Amygdala (tissue), 56 donors: ENCODE measurements at places on chromosomes 5 and 9.

DNA sequence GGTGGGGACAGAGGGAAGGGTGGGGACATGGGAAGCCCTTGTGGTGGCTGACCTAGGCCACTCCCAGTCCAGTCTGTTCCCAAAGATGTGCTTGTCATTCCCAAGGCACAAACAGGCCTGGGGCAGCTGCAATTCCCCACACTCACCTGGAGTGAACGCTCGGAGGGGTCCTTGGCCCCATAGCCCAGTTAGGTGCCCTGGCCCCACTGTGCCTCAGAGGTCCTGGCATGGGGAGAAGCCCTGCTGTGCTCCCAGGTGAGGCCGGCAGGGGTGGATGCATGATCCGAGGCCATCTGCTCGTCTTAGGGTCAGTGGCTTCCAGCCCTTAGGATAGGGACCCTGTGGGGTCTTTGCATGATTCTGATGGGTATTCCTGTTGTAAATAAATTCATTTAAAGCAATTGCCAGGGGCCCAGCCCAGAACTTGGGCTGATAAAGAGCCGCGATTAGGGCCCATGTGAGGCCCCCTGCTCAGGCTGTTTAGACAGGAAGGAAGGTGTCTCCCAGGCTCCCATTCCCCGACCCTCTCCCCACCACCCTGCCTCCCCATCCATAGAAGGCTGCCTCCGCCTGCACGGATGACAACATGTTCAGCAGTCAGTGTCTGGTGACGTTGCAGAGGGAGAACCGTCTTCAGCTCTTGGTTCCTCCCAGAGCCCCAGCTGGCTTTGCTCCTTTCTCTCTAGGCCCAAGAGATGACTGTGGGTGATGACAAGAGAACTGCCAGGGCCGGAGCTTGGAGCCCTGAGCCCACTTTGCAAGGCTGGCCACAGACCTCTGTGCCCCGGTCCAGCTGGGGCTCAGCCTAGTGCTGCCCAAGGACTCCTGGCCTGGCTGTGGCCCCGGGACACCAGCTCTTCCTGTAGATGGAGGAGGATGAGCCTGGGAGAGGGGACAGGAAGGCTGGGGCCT lies 28.4 kb upstream of the IRX4 start:
- no peak for DNase-seq

DNA sequence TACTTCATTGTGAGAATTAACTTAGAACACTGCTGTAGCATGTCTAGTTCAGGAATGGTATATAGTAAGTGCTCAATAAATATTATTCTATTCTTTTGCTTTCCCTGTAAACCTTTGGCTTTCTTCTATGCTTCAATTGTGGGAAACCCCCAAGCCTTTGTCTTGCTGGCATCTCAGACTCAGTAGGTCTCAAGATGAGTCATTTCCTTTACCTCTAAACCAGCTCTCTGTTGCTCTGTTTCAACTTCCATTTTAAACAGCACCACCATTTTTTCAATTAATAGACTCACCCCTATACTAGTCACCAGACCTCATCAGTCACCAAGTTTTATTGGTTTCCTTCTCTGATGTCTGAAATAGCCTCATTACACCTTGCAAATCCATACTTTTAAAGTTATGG lies 43.5 kb downstream of the DMAC1 start:
- no peak for DNase-seq

- no peak for DNase-seq
Observed at GRCh38 chr5:29263915-29264351, 1929.6 kb upstream of the CDH6 start.

DNA sequence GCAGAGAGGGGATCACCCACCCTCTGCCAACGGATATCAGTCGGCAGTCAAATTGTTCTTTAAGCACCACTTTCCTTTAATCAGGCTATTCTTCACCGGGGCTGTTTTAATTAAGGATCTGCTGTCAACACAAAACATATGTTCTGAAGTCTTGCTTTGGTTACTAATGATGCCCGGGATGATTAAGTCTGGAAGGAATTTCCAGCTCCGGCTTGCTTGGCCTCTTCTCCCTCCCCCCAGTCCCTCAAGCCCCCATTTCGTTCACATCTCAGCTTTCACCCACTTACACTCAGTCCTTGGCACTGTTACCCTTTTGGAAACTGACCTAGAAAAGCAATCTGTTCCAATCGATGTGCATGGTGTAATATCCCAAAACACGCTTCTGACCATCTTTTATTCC lies 74.7 kb downstream of the MSX2 start:
- DNase-seq, result no peak

DNA sequence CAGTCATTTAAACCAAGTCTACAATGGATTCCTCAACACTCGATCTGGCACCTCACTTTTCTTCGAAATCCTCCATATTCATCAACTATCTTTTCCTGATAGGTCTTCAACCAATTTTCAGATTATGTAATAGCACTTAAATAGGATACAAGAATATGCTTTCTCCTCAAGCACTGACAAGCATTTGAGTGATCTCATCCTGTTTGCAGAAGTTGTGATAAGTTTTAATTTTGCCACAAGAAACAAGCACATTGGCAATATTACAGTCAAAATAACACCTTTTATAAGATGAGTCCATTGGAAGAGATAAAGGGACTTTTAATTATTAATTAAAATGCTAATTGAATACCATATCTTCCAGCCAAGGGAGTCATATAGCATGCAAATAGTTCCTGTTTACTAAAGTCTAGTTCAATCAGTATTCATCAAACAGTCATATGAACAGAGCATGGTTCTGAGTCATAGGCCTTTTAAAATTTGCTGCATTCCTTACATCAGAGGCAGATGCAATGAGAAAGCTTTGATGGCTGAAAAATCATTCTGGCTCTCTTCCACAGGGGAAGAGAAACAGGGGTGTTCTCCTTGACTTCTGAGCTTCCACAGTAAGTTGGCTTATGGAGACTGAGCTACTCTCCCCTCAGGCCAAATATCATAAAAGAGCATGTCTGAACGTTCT lies 32.7 kb upstream of the ZCCHC9 start:
- DNase-seq, result no peak

GRCh38 chr5:132530946-132531345 lies 12.4 kb downstream of the IL5 start:
- DNase-seq, result no peak

DNA sequence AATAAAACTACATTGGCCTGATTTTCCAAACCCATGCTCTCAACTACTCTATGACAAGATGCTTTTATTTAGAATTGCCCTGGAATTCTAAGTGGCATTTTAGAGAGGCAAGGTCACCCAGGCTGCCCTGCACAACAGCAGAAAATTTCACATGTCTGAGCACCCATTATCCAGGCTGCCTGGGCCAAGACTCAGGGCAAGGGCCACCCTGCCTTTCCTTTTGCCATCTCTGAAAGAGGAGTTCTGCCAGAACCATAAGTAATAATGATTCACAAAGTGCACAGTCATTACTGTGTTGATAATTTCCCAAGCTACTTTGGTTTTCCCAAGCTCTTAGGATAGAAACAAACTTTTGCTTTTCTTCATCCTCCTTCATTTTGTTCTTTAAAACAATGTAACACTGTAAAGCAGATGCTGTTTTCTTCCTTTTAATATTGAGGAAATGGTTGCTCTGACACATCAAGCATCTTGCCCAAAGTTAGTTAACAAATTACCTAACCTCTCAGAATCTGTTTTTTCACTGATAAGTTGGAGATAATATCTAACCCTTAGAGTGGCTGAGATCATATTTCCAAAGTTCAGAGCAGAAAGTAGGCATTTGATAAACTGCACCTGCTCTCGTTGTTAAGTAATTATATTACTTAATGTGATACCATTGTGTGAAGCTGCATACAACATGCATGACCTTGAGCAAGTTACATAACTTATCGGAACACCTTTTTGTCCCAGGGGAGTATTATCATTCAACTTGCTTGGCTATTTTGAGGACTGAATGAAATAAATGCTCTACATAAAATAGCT lies 325.6 kb downstream of the PRELID2 start:
- no peak for DNase-seq

GRCh38 chr5:74179701-74180100 lies 460.8 kb downstream of the ENC1 start:
- no peak for DNase-seq

DNA sequence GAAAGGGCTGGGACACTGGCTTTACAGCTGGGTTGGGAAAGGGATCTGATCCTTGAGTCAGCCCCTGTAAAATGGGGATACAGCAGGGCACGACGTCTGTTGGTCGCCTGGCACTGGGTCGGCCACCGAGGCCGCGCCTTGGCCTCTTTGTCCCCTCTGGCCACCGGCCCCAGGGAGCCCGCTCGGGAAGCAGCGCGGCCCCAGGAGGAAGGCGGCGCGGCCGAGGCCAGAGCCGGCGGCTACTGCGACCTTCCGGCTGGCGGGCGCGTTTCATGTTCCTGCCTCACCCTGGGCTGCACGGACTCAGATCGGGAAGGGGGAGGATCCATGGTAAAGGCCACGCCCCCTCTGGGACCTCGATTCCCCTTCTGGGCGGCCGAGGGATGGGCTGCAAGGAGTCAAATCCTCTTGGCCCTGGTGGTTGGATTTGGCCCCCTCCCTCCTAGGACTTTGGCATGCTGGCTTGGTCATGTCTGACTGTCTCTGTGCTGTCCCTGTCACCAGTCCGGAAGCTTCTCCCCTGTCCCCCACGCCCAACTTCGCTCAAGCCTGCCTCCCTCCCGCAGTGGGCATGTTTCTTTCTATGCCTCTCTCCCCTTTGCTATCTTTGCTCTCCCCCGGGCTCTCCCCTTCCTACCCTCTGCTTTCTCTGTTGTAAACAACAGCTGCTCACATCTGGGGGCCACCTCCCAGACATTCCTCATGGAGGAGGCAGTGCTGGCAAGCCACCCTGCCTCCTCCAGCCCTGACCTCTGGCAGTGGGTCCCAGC lies 25.8 kb downstream of the FPGS start:
- no peak for DNase-seq

GRCh38 chr5:72234265-72234700 lies 85.8 kb downstream of the MRPS27 start:
- DNase-seq, result no peak

DNA sequence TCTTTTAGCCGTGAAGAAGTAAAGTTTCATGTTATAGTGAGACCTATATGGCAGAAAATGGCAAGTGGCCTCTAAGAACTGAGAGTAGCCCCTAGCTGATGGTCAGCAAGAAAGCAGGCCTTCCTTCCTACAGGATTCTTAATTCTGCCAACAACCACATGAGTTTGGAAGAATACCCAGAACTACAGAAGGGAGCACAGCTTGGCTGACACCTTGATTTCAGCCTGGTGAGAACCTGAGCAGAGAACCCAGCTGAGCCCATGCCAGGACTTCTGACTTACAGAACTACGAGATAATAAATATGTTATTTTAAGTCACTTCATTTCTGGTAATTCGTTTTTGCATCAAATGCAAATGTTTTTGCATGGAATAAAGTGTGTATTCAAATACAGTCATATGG lies 5.9 kb upstream of the FBXL17 start:
- DNase-seq, result no peak

DNA sequence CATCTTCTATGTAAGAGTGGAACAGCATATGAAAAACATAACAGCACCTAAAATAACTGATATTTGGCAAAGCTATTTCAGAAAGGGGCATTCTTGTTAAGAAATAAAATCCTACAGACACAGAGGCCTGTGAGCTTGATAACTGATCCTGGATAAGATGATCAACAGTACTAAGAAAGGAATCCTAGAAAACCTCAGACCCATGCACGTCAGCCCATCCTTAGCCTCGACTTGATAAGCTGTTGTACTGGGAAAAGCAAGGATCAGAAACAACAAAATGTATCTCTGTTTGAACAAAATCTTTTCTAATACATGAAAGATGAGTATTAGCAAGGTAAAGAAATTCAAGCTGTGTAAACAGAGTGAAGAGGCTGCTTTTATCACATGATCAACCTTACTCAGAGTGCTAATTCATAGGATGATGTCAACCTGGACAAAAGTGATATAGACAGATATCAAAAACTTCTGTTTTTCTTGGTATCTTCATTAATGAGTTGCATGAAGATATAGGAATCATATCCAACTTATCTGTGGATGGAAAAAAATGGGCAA lies 15.2 kb downstream of the LIFR start:
- no peak for DNase-seq

GRCh38 chr5:98765815-98766214 lies 7.6 kb upstream of the RGMB start:
- DNase-seq, result no peak

DNA sequence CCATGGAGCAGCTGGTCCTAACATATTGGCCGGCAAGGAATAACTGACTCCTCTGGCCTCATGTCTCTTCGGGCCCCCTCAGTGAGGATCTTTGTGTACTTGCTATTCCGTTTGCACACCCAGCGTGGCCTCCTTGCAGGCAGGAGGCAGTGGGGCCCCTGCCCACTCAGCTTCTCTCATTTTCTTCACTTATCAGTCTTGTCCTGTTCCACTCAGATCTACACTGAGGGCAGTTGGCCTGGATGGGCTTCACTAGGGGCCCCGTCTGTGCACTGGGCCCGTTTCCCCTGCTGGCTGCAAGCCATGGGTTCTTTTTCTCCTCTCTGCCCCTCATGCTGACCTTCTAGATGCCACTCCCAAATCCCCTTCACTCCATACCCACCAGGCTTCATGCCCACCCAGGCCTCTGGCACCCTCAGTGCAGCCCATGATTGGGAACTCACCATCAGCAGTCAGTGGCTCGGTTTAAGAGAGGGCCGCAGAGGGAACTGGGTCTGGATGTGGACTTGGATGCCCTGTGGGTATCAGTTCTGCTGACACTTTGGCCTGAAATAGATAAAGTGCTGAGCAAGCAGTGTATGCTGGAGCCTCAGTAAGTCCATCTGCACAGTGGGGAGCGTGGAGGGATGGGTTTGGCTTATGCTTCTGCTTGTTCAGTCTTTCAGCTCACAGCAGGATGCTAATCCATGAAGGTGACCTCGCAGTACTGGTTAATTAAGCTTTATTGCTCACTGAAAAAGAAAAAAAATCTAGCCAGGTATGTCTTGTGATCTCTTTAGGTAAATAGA lies 57.9 kb downstream of the ERBIN start:
- DNase-seq, result no peak

GRCh38 chr5:21895766-21896350 lies 957.3 kb downstream of the CDH12 start:
- no peak for DNase-seq

DNA sequence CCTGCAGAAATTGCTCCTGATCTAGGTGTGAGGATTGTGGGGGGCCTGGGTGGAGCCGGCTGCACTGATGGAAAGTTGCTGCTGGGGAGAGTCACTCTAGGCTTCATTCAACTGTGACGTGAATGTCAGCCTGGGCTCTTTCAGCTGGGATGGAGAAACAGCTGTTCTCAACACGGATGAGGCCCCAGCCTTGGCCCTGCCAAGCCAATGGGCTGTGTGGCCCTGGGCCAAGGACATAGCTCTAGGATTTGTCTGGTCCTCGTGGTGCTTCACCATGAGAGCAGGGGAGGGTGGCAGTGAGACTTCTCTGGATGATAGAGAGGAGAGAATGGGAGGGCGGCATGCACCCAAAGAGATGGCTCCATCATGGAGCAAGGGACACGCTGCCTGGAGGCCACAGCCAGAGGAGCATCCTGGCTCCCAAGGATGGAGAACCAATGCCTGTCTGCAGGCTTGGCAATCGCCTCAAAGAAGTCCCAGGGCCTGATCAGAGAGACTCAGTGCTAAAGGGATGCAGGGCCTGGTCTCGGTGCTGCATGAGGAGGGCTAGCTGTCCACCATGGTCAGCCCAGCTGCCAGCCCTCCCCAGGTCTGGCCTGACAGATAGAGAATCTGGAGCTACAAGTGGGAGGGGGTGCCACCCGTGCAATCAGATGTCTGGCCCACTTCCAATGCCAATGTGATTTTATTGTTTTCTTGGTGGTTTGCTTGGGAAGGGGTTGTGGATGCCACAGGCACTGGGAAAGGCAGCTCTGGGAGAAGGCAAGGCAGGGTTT lies 141.0 kb downstream of the GADD45G start:
- DNase-seq, result no peak
